SW 1271 (cell line): ENCODE measurements at places on chromosomes 1 and 21.

- peak; percentile 5 for DNase-seq
Observed at GRCh38 chr1:115168026-115168425, 78.7 kb upstream of the TSPAN2 start.

DNA sequence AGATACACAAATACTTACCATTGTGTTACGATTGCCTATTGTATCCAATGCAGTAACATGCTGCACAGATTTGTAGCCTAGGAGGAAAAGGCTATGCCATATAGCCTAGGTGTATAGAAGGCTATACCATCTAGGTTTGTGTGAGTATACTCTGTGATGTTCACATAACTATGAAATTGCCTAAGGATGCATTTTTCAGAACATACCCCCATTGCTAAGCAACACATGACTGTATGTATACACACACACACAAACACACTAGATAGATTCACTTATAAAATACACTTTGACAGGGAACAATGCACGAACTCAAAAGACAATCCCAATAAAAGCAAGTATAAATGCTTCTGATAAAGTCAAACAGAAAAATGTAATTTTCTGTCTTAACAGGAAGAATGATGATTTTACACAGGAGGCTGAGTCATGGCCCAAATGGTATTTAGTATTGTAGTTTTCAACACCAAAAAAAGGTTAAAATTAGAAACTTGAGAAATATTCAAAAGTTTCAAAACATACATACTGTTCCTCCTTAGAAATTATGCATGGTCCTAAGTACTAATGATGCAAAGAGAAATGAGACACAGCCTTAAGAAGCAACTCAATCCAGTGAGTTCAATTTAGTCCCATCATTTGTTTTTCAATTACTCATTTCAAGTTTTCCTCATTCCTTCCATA, 12.2 kb downstream of the FH start:
- DNase-seq = no peak

- no peak for DNase-seq
Observed at GRCh38 chr21:15406791-15407190, 323.0 kb upstream of the USP25 start.

DNA sequence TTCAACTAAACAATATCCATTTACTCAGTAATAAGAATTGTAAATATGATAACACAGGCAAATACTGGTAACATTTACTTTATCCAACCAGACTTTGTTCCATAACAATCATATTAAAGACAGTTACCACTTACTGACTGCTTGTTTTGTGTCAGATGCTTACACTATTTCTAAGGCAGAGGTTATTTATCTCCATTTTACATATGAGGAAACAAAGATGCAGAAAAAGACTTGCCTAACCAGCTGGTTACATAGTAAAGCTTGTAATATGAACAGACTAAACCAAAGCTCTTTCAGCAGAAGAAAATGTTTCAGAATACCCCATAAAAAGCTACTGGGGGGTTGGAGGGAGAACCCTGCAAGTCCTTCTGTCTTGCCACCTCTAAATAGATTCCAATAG, 180.1 kb downstream of the EIF4G3 start:
- DNase-seq = no peak

DNA sequence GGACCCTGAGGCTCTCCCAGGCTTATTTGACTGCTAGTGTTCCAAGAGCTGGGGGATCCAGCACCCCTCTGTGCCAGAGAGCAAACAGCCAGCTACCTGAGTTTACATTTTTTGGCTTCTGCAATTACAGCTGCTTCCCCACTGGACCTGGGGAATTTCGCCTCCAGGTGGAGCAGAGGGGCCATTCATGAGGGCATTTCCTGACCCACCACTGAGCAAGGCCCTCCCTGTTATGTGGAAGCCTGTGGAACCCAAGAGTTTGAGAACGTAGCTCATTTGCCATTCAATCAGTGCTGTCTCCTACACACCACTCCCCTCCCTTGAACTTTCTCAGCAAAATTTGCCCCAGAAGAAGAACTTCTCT, 42.7 kb upstream of the TMEM51 start:
- no peak for DNase-seq

- no peak for DNase-seq
Observed at GRCh38 chr1:86324130-86324822, 71.8 kb downstream of the ODF2L start.

DNA sequence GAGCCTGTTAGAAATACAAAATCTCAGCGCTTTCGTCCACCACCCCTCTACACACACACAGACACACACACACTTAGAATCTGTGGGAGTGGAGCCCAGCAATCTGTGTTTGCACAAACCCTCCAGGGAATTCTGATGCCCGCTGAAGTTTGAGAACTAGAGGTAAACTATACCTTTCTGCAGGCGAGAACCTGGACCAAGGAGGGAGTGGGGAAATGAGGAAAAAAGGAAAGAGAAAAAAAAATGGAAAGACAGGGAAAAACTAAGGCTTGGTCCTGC, 468 bp upstream of the NIBAN1 start:
- no peak for DNase-seq

DNA sequence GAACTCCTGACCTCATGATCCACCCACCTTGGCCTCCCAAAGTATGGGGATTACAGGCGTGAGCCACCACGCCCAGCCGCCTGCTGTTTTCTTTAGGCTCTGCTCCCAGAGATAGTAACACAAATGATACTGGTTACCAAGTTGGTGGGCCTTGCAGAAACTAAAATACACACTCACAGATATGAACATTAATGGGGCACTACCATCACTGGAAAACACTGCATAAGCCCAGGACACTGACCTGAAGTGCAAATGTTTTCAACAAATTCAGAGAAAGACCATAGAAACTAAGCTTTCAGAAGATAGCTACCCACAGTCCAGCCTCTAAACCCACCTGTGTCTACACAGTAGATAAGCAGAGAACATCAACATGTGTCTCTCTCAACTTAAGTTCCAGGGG, 180.5 kb downstream of the FCRL5 start:
- no peak for DNase-seq

GRCh38 chr1:58201492-58202106, 344.9 kb downstream of the OMA1 start:
- no peak for DNase-seq

DNA sequence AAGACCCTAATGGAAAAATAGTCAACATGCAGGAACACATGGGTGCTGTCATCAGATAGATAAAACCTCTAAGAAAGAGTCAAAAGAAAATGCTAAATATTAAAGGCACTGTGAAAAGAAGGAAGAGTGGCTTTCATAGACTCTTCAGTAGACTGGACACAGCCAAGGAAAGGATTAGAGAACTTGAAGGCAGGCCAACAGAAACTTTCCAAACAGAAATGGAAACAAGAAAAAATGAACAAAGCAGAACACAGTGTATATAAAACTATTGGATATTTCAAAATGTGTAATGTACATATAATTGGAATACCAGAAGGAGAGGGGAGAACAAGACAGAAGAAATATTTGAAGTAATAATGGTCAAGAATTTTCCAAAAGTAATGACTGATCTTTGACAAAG, 431.9 kb downstream of the MATN1 start:
- DNase-seq = no peak

DNA sequence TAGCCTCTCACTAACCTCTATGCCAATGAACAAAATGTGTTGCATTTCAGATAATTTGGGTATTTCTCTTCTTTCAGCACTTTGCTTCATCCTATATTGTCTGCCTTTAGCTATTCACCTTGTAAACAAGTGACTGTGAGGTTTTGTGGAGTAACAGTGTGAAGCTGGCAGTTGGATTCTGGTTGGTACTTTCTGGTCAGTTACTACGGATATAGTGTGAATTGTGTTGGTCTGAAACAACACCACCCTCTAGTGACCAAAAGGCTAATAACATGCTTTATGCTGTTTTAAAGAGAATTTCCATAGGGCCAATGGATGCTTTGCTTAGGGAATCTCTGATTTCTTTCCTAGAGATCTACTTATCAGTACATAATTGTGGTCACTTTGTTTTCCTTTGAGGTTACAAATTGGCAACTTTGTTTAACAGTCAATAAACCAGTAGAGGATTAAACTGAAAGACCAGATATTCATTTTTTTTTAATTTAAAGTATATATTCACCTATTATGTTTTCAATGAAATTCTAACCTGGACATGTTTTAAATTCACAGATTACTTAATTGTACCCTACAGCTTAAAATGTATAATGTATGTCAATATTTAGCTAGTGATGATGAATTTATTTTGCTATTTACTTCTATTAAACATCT, 2.5 kb upstream of the PTGER3 start:
- no peak for DNase-seq

- no peak for DNase-seq
Observed at GRCh38 chr1:18858070-18858688, 1.3 kb downstream of the TAS1R2 start.

DNA sequence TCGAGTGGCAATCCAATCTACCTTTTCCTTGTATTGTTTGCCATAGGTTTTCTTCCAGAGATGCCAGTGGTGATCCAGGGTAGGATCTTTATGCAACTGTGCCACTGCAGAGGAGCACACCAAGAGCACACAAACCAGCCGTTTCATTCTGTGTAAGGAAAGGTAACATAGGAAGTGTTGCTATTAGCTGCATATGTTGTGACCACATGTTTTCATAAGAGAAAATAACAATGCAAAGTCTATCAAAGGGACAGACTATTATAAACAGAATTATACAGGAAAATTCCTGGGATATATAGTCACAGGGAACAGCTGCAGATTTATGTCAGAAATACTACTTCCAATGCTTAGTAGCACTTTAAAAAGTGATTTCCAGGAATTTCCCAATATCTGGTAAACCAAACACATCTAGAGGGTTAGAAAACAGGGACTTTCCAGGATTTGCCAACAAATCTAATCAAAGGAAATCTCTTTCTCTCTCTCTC, 919 bp downstream of the CTSS start:
- no peak for DNase-seq

- DNase-seq = no peak
Observed at GRCh38 chr1:155077758-155078445, 735 bp upstream of the EFNA3 start.

- DNase-seq = no peak
Observed at GRCh38 chr1:59878370-59878769, 48.2 kb downstream of the CYP2J2 start.

GRCh38 chr1:27321813-27322568, at the start of gene TMEM222:
TMEM222 (plus strand) TSS chr1:27322163; CDS start chr1:27322198, 35 bp downstream.
- peak; percentile 78 for DNase-seq

GRCh38 chr21:41928621-41929220, 25.1 kb downstream of the C2CD2 start:
- DNase-seq = no peak
